ENCODE measurements at places on chromosomes 5 and 9.

DNA sequence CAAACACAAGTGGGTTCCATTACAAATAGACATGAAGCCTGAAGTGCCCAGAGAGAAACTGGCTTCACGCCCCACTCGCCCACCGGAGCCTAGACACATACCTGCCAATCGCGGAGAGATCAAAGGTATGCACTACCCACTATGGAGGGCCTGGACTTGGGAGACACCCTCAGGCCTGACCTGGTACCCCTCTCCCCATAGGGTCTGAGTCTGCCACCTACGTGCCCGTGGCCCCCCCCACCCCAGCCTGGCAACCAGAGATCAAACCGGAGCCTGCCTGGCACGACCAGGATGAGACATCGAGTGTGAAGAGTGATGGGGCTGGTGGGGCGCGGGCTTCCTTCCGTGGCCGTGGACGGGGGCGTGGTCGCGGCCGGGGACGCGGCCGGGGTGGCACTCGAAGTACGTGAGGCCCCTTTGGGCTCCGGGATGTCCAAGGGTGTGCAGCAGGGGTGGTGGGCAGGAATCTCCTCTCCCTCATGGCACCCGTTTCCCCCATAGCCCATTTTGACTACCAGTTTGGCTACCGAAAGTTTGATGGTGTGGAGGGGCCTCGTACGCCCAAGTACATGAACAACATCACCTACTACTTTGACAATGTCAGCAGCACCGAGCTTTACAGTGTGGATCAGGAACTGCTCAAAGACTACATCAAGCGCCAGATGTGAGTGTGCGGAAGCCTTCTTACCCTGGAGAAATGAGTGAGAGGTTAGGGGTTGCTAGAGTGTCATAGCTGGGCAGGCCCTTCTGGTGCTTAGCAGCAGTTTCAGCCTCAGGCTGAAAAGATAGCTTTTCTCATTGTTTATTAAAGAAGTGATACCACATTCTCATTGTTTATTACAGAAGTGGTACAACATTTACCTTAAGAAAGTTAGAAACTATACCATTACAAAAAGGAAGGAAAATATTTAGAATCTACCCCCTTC is 38.7 kb downstream of the LARP1 start:
- no peak for DNase-seq

- no peak for DNase-seq
These were observed 19.5 kb downstream of the MAP1B start for GRCh38 chr5:72126796-72127195.

- DNase-seq = no peak
These were observed 7.8 kb downstream of the JADE2 start for GRCh38 chr5:134533115-134533815.

- no peak for DNase-seq
These were observed 24.8 kb upstream of the ALDH1A1 start for GRCh38 chr9:72977670-72978069.

DNA sequence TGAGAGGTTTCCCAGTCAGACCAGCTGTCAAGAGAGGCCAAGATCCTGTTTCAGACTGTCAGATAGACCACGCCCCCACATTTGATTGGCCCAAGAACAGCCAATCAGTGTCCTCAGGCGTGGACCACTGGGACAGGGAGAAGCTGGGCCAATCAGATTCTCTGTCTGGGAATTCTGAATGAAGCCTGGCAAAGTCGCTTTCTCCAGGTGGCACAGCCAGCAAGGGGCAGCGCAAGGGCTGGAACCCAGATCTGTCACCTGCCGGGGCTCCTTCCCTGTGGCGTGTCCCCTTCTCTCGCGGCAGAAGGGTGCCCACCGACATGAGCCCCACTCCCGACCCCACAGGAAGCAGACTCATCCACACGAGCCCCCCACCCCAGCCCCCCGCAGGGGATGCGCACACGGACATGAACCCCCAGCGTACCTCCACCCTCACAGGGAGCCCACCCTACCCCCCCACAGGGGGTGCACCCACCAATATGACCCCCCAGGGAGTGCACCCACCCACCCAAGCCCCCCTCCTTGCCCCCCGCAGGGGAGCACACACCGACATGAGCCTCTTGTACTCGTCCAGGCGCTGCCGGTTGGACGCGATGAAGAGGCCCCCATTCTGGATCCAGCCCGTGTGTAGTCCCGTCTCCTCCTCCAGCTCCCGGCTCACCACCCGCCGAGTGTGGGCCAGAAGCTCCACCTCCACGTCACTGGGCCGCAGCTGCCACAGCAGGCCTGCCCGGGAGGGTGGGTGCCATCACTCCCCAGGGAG is 6.1 kb downstream of the SARDH start:
- DNase-seq = no peak

- no peak for DNase-seq
These were observed 38.4 kb downstream of the USP20 start for GRCh38 chr9:129873563-129874190.

GRCh38 chr9:93037476-93037971 is 21.0 kb upstream of the SUSD3 start:
- DNase-seq = no peak

- no peak for DNase-seq
These were observed 97.7 kb downstream of the PRDM6 start for GRCh38 chr5:123186771-123187170.

GRCh38 chr5:99929067-99929805 is 605.9 kb upstream of the FAM174A start:
- DNase-seq = no peak
